ENCODE measurements at places on chromosomes 5 and 9.

DNA sequence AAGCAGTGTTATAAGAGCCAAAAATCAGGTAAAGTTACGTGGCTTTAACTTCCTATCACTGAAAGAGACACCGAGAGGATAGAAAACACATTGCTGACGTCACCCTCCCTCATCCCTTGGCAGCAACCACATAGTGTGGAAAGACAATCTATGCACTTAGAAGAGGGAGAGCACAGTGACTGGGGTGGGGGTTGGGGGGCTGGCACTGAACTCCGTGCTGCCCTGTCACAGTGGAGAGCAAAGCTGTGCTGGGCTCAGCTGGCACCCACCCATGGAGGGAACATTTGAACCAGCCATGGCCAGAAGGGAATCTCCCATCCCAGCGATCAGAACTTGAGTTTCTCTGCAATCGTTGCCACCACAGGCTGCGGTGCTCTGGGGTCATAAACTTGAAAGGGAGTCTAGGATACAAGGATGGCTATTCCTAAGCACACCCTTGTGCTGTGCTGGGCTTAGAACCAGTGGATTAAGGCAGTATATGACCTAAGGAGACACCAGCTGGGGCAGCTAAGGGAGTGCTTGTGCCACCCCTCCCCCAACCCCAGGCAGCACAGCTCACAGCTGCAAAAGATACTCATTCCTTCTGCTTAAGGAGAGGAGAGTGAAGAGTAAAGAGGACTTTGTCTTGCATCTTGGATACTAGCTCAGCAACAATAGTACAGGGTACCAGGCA is 73.4 kb downstream of the KIAA0825 start:
- no peak for DNase-seq

DNA sequence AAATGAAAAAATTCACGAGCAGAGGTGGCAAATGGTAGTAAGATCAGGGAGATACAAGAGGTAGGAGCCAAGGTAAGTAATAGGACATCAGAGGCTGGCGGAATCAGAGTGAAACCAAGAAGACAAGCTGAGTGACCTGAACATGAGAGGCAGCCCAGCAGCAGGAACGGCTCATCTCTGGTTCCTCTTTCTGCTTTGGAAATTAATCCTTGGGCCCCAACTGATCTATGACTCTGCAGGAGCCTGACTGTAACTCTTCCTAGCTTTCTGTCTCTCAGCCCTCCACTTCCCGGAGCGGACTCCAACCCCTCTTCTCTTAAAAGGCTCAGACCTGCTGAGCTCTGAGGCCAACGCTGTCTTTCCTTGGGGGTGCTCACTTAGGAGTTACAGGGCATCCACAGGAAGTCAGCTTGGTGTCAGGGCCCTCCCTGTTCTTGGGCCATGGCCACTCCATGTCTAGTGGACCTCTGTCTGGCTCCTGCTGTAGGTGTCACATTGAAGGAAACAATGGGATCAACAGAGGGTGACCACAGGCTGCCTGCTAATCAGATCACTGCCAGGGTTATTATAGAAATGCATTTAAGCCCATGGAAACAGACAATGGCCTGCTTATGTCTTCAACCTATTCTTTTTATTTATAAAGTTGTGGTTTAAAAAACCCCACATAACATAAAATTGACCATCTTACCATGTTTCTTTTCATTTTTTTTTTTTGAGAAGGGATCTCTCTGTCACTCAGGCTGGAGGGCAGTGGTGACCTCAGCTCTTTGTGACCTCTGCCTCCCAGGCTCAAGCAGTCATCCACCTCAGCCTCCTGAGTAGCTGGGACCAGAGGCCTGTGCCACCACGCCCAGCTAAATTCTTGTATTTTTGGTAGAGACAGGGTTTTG is 22.5 kb upstream of the SHB start:
- DNase-seq, result no peak

GRCh38 chr9:82532504-82533180 is 530.3 kb downstream of the RASEF start:
- DNase-seq, result no peak

- no peak for DNase-seq
Measured at GRCh38 chr5:27336817-27337216, 298.4 kb upstream of the CDH9 start.

DNA sequence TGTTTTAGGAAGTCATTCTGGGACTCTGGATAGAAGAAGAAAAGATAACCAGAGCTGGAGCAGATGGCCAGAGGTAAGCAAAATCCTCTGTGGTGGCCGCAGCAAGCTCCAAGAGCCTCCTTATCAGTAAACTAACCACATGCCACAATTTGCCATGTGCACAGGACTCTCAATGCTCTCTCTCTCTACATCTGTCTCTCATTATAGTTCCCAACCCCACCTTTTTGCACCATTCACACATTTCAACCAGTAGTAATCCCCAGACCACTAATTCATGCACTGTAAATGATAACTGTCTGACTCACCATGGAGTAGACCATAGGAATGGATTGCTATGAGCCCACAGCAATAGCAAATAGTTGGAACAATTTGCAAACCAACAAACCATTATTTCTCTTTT is 526.1 kb downstream of the TLR4 start:
- DNase-seq, result no peak

GRCh38 chr9:88953381-88954029 is 37.8 kb upstream of the S1PR3 start:
- no peak for DNase-seq

GRCh38 chr5:9365512-9365911 is 180.4 kb downstream of the SEMA5A start:
- no peak for DNase-seq

DNA sequence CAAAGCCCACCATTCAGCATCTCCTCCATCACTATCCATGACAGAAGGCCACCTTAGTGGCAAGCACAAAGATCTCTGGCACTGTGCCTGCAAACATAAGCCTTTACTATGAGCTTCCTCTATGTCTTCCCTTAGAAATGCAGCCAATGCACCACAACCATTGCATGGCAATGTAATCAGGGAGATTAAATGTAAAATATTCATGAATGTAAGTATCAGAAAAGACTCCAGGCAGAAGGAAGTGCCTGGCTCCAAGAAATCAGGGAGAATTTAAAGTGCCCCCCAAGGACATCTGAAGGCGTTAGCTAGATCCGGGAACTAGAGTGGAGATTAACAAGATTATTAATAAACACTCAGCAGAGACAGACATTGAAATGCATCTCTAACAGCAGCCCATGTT is 32.5 kb upstream of the MYORG start:
- no peak for DNase-seq

DNA sequence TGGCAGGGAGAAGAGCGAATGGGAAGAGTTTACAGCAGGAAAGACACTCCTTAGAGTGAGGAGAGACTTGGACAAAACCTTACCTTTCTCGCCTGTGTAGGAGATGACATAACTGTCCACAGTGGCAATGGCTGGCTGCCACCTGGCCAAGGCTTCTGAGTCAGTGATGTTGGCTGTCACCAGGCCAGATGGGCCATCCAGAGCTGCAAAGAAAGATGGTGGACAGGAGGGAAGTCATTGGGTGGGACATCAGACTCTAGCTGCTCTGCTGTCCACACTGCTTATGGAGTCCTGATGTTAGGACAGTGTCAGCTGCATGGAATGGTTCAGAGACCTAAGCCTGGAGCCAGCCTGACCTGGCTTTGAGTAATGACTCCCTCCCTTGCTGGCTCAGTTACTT is 79.8 kb downstream of the TNC start:
- DNase-seq, result no peak

DNA sequence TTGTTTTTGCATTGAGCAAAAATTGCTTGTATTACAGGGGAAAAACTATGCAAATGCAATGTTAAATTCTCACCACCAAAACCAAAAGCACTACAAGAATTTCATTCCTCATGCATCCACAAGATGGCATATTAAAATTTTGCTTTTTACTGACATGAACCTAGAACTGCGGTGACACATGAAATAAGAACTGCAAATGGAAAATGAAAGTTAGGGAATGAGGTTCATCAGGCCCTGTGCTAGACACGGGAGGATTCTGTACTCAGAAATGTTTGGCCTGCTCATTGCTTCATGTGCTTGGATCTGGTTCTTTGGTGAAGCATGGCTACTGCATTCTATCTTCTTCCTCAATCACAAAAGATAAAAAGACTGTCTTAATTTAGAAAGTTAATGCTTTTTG is 9.1 kb upstream of the RFK start:
- DNase-seq, result peak; percentile 86

DNA sequence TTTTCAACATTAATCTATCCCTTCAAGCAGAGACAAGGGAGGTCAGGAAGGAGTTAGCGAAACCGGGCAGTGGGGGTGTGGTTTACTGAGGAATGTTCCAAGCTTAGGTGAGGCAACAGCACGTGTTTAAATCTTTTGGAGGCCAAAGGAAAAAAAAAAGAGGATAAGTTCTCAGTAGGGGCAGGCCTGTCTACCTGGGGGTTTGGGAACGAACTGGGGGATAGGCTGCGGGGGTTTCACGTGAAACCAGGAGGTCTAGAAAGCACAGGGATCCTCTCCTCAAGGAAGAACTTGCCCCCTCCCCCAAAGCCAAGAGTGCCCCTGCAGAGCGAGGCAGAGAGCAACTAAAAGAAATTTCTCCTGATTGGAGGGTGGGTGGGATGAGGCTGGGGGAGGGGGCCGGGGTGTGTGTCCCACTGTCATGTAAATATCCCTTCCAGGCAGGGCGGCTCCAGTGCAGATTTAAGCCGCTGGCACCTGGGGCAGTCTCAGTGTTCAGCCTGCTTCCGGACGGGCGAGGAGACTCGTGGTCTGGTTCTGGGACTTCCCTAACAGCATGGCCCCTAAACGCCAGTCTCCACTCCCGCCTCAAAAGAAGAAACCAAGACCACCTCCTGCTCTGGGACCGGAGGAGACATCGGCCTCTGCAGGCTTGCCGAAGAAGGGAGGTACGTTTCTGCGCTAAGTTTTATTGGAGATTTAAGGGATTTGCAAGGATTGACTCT is 5.5 kb upstream of the SET start:
- DNase-seq, result no peak

GRCh38 chr5:142346706-142347105 is 21.9 kb upstream of the SPRY4 start:
- DNase-seq, result no peak

- DNase-seq, result no peak
Measured at GRCh38 chr9:3321186-3321585, 204.6 kb downstream of the RFX3 start.

- DNase-seq, result no peak
Measured at GRCh38 chr5:59002162-59002825, 419.4 kb downstream of the RAB3C start.

DNA sequence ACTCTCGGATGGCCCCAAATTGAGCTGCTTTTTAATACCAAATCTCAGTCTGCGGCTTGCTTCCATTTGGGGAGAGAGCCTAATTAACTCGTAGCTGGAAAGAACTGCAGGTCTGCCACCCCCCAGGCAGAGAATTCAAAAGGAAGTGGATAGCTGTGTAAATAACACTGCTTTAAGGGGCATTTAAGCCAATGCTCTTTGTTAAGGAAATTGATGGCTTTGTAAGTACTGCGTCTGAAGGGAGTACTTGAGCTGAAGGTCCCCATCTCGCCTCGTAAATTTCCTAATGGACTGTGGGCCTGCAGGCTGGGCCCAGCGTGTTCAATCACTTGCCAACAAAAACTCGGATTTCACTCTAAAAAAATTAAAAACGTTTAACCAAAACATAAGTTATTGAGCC is 132.7 kb downstream of the PAPPA start:
- DNase-seq, result no peak

- no peak for DNase-seq
Measured at GRCh38 chr5:154446195-154447088, 645 bp downstream of the SAP30L start.

- no peak for DNase-seq
Measured at GRCh38 chr5:18152671-18153070, 518.4 kb downstream of the TAF11L14 start.

DNA sequence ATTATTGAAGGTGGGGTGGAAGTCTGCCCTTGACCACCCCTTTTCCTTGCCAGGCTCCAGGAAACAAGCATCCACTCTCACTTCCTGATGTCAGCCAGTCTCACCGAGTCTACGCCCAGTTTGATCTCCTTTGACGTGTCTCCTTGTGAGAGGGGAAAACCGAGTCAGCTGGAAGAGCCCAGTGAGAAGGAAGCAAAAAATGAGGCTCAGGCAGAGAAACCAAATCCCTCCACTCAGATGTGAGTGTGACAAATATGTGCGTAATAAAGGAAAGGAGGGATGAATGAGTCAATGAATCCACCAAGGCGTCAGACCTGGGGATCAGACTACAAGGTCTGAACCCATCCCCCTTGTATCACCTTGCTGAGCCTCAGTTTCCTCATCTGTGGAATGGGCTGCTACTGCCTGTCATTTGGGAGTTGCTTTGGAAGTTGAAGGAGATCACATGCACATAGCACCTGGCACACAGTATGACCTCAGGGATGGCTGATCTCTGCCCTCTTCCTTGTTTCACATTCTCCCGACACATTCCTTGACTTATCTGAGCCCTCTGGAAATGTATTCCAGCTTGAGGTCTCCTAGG is 61.3 kb upstream of the XPA start:
- DNase-seq, result no peak

- no peak for DNase-seq
Measured at GRCh38 chr9:14321517-14322130, 7.7 kb upstream of the NFIB start.

DNA sequence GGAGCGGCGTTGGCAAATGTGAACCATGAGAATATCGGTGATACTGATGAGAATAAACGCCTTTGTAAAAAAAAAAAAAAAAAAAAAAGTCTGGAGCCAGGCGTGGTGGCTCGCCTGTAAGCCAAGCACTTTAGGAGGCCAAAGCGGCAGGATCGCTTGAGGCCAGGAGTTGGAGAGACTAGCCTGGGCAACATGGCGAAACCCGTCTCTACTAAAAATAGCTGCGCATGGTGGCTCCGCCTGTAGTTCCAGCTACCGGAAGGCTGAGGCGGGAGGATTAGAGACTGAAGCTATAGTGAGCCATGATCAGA is 425 bp upstream of the NFX1 start:
- DNase-seq, result no peak

DNA sequence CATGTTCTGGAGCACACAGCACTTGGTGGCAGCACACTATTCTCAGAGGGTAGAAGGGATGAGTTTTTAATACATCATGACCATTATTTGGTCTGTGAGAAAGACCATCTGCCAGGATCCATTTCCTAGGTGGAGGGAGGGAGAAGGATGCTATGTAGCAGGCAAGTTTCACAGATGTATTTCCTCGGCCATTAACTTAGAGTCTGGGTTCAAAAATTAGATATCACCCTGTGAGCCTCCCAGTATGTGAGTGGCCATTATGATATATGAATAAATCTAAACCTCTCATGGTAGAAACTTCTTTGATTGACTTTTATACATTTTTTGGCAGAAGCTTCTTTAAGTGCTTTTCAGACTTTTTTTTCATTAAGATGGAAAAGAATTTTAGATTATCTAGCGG is 133.9 kb downstream of the SREK1 start:
- no peak for DNase-seq

- DNase-seq, result peak; percentile 30
Measured at GRCh38 chr9:68844631-68845612, 139.9 kb downstream of the PIP5K1B start.

DNA sequence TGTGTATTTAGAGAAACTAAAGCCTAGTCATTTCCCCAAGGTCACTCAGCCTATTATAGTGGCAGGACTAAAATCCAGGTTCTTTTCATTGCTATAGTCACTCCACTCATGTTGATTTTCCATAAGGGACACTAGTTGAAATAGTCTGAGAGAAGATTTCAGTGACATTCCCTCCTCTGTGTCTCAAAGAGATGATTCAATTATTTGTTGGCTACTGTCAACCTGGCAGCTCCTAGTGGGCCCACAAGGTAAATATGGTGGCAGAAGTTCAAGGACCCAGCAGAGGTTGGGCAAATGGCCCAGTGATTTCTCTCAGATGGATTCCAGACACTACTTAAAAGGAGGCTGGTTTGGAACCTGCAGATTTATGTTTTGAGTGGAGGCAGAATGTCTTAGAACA is 48.1 kb downstream of the G3BP1 start:
- DNase-seq, result no peak
